Naive thymus-derived CD8-positive, alpha-beta T cell (primary cell): ENCODE measurements at places on chromosomes 3 and 15. TPM values are rescaled to one million over a fixed set of nuclear protein-coding genes. Genes with fewer than 3 reads are reported as not detected.

POTEB2 gene
- polyA plus RNA-seq, result not detected

CLDN16 gene
- not detected for polyA plus RNA-seq

GOLGA6L25 gene
- not detected for polyA plus RNA-seq

SLC35G2 gene
- polyA plus RNA-seq, result 1.2 TPM

FSIP1 gene
- 0.85 TPM for polyA plus RNA-seq

ANKRD63 gene
- polyA plus RNA-seq, result not detected

HGD gene
- not detected for polyA plus RNA-seq
